ENCODE measurements at places on chromosomes 5 and 9.
A peak's percentile ranks its signal among the peaks of the same experiment; 100 is the strongest.

DNA sequence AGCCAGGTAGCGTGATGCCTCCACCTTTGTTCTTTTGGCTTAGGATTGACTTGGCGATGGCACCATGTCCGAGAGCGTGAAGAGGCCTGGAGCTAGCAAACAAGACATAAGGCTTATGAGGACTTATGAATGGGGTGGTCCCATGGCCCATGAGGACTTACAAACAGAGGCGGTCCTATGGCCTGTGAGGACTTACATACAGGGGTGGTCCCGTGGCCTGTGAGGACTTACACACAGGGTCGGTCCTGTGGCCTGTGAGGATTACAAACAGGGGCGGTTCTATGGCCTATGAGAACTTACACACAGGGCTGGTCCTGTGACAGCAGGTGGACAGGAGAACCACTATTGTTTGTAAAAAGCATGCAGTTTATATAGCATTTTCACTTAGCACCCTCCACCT lies 21.3 kb upstream of the FOXD1 start:
- no peak for DNase-seq

DNA sequence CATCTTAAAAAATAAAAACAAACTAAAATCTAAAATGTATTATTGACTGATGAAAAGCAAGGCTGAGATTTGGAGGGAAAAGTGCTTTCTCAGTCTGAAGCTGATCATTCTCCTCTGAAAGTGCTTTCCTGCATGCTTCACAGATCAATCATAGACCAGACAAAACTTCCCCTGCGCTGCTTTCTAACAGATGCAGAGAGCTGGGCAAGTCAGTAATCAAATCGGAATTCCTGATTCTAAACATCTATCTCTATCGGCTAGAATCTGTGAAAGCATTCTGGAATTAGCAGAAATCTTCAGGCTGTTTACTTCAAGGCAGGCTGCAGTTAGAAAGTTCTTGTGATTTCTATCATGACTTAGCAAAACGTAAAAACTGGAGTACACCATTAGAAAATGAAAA lies 15.6 kb upstream of the FAM81B start:
- no peak for DNase-seq

GRCh38 chr9:93184432-93185265 lies 710 bp downstream of the WNK2 start:
- DNase-seq = no peak

DNA sequence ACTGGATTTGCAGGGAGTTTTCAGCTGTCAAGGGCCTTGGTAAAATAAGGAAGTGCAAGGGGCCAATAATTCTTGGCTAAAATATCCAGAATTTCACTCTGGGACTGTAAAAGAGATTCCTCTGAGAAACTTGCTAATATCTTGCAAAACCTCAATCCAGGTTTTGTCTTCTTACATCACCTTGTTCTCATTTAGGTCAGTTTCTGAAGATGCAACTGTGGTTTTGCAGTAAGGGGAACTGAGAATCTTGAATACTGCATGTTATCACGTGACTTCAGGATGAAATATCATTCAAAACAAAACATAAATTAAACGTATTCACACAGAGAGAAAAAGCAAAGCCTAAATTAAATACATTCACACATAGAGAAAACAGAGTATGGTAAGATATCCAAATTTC lies 35.0 kb upstream of the RIC1 start:
- no peak for DNase-seq

GRCh38 chr9:131946180-131946579 lies 133.5 kb downstream of the MED27 start:
- DNase-seq = no peak

- no peak for DNase-seq
Observed at GRCh38 chr9:75408391-75408790, 320.1 kb downstream of the OSTF1 start.

GRCh38 chr5:106376522-106376921 lies 1294.2 kb downstream of the EFNA5 start:
- DNase-seq = no peak

GRCh38 chr9:76905791-76906646 lies at the start of gene PRUNE2:
PRUNE2 (minus strand) TSS chr9:76906114; CDS start chr9:76905963, 151 bp downstream.
- DNase-seq = no peak

- no peak for DNase-seq
Observed at GRCh38 chr5:3201121-3201520, 394.5 kb upstream of the IRX1 start.

DNA sequence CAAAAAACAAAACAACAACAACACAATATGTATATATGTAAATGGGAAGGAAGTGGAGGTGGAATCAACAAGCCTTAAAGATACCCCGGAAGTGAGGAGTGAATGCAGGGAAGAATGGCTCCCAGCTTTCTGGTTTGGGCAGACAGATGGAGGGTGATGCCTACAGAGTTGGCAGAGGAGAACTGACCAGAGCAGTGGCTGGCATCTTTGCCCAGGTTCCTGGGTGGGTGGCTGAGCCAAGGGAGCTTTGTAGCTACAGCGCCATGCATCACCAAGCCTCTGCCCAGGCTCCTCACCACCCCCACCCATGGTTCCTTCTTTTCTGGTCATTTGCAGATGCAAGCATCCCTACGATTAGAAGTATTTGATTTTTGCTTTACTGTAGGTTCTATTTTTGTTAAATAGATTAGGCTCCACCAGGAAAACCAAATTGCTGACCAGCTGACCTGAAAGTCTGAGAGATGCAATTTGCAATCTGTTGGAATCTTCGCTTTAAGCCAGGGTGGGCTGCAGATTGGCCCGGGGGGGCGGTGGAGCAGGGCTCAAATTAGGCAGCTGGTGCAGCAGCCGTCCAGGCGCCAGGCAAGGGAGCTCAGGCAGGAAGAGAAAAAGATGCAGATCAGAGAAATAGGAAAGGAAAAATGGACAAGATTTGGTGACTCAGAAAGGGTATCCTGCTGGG lies 163.3 kb upstream of the TBC1D2 start:
- no peak for DNase-seq

DNA sequence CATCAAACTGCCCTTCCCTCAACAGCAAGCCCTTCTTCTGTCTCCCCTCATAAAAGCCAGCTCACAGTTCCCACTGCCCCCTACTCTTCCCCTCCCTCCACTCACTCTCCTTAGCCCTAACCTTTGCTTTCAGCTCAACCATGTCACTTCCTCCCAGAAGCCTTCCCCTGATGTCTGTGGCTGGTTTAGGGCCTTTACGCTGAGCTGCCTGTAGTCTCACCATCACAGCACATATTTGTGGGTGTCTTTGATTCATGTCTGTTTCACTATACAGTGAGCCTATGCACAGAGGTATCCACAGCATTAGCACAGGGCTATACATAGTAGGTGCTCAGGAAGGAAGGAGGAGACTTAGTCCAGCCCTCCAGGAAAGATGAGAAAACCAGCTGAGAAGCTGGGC lies 34.7 kb downstream of the C9orf50 start:
- no peak for DNase-seq

GRCh38 chr5:36045895-36046294 lies 20.8 kb downstream of the UGT3A2 start:
- DNase-seq = no peak

GRCh38 chr5:142866563-142867275 lies 96.5 kb downstream of the ARHGAP26 start:
- peak; percentile 3 for DNase-seq

- DNase-seq = no peak
Observed at GRCh38 chr5:11384441-11385250, 519.6 kb downstream of the CTNND2 start.

DNA sequence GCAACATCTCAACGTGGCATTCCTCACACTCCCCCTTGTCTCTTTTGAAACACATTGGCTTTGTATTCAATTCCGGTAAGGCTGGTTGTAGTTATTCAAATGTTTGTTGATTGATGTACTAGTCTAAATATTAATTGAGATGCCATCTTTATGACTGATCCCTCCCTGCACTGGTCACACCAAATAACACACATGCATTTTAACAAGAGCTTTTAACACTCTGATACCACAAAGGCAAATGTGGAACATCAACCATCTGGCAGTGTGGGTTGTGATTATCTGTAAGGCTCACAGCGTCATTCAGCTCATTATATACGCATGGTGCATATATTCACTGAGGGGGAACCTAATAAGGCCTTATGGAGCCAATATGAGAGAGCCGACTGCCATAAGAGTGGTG lies 305.0 kb downstream of the TENT4A start:
- DNase-seq = no peak

DNA sequence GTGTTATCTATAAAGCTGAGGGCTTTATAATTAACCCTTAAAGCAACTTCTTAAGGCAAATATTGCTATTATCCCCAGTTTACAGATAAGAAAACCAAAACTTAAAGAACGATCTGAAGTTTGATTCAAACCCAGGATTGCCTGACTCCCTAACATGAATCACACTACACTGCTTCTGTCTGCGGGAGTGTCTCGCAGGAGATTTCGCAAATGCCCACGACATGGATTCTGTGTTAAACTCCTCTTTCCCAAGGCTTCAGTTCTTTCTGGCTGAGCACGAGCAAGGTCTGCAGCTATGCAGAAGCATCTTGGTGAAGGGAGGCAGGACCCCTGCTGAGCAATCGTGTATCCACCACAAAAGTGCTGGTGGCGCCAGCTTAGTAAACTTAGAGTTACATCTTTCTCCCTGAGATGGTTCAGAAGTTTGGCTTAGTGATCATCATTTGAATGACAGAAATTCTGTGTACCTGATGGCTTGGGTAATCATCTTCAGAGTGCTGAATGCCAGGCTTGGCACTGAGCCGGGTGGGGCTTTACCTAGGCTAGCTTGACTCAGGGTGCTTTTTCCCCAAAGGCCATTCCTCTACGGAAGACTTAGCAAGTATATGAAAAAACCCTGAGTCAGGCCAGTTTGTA lies 81.4 kb upstream of the PIK3R1 start:
- no peak for DNase-seq

GRCh38 chr9:38088006-38088925 lies 19.2 kb upstream of the SHB start:
- peak; percentile 61 for DNase-seq

GRCh38 chr5:80864706-80865435 lies 95.3 kb upstream of the RASGRF2 start:
- no peak for DNase-seq

GRCh38 chr5:66793049-66793448 lies 196.9 kb downstream of the MAST4 start:
- no peak for DNase-seq

- DNase-seq = no peak
Observed at GRCh38 chr5:118076490-118076889, 911.9 kb downstream of the DTWD2 start.

- DNase-seq = no peak
Observed at GRCh38 chr5:98935206-98935605, 6.4 kb upstream of the CHD1 start.

- DNase-seq = no peak
Observed at GRCh38 chr5:99922386-99922785, 612.8 kb upstream of the FAM174A start.

DNA sequence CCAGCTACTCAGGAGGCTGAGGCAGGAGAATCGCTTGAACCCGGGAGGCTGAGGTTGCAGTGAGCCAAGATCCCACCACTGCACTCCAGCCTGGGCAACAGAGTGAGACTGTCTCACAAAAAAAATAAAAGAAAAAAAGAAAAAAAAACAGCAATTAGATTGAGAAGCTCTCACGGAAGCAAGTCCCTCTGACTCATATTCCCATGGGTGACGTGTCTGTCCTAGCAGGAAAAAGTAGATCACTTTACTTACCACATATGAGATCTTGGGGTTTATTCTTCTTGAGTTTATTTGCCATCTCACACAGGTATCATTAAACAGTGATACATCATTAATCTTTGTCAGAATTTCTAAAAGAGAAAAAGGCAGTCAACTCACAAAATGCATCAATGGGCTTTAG lies 62.6 kb downstream of the SUSD1 start:
- no peak for DNase-seq

- DNase-seq = no peak
Observed at GRCh38 chr5:36598045-36598444, 8.4 kb upstream of the SLC1A3 start.

GRCh38 chr5:20949636-20950035 lies 961.6 kb upstream of the CDH18 start:
- no peak for DNase-seq

- no peak for DNase-seq
Observed at GRCh38 chr5:127421471-127421870, 96.0 kb upstream of the PRRC1 start.

GRCh38 chr9:4077499-4078102 lies 222.3 kb downstream of the GLIS3 start:
- DNase-seq = peak; percentile 18

DNA sequence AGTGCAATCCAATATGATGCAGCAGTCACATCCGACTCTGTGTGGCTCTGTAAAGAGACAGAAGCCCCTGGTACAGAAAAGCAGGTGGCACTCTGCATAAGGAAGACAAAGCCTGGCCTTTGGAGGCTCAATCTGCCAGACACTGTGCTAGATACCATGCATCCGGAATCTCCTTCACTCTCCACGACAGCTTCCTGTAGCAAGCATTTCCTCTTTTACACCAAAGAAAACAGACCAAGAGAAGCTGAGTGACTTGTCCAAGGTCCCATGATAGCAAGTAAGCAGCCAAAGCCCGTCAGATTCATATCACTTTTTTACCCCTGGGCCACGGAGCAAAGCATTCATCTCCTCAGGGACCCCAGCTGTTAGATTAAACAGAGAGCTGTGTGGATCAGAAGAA lies 64.2 kb upstream of the SMIM23 start:
- DNase-seq = no peak

DNA sequence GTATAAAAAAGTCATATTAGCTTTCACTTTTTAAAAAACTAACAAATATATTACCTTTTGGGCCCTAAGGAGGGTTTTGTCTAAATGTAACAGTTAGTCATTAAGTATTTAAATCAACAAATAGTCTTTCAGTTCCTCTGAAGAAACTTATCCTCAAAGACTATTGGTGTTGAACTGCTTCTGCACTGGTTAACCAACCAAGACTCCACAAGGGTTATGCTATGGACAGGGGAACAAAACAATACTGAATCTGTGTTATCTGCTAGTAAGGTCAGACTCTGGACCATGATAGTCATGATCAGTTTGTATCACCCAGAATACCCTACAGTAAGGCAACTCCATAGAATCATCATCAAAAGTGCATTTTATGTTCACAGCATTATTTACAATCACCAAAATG lies 42.4 kb downstream of the SETX start:
- DNase-seq = no peak

- DNase-seq = no peak
Observed at GRCh38 chr9:33436445-33436844, 10.9 kb downstream of the AQP3 start.

GRCh38 chr9:108103046-108103693 lies 613.6 kb upstream of the KLF4 start:
- DNase-seq = no peak

GRCh38 chr9:31969552-31969951 lies 414.9 kb upstream of the ACO1 start:
- no peak for DNase-seq
